ENCODE measurements at places on chromosomes 4 and X. TPM values are rescaled to one million over a fixed set of nuclear protein-coding genes. Genes with fewer than 3 reads are reported as not detected.
A peak's percentile ranks its signal among the peaks of the same experiment; 100 is the strongest.

DNA sequence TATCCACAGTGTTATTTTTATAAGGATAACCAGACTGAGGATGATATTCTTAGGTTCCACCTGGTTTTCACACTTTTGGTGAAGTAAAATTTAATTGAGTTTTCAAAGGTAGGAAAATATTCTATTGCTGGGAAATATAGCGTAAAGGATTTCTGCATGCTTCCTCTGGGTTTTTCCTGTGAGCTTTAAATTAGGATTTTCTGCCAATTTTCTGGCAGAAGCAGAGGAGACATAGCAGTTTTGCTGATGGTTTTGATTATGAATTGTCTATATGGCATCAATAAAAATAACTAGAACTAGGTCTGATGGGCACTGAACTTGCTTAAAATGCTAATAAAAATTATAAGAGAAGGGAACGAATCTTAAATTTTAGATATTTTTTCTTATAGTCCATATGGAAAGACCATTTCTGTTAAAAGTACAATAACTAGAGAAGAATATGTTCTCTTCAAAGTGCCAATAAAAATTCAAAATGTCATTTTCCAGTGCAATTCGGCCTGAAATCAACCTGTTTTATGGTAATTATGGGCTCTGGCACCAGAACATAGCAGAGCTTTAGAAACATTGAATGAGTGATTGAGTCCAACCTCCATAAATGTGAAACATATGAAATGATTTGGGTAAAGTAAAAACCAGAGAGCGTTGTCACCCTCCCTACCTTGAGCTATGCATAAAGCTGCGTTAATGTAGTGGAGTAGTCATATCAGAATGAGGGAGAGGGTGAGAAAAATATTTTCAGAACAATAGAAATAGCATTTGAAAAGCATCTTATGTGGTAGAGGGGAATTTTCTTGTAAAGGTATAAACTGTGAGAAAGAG is 279.7 kb downstream of the SPRY1 start:
- DNase-seq, result no peak

The GPR34 gene
- not detected for total RNA-seq

DNA sequence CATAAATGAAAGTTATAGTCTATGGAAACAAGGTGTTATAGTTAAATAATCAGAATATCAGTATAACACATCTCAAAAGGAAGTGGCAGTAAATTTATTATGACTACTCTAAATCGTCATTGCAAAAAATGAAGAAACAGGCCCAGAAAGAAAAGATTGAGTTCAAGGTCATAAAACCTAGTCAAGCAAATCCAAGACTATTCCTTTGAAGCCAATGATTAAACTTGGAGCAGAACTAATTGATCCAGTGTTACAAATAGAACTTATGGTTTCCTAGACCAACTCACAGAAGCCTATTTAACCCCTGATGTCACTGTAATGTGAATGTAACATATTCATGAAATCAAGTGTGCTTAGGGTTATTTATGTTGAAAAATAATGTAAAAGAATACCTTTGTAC is 1.9 kb downstream of the FAM199X start:
- DNase-seq, result no peak

GRCh38 chr4:70849291-70849690 is 9.6 kb upstream of the GRSF1 start:
- DNase-seq, result no peak

DNA sequence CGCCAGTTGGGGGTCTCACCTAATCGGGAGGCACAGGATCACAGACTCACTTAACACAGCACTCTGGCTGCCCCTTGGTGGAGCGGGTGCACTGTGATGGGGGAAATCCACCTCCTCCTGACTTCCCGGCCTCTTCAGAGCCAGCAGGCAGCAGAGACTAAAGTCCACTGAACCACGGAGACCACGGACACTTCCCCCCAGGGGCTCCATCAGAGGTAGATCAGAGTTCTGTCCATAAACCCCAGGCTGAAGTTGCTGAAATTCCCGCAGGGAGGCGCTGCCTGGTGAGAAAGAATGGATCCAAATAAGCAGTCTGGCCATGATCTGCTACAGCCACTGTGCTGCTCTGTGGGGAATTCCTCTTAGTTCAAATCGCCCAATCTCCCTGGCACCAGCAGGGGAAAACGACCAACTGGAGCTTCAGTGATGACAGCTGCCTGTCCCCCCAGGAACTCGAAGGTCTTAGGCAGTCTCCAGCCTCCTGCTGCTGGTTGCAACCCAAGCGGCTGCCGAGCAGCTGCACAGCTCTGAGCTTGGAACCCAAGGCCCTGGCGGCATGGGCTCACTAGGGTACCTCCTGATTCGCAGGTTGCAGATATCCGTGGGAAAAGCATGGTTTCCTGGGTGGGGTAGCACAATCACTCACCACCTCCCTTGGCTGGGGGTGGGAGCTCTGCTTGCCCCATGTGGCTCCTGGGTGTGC is 106.9 kb upstream of the DCAF12L2 start:
- no peak for DNase-seq

The NALF2 gene
- 0.95 TPM for total RNA-seq

The GYPE gene
- not detected for total RNA-seq

DNA sequence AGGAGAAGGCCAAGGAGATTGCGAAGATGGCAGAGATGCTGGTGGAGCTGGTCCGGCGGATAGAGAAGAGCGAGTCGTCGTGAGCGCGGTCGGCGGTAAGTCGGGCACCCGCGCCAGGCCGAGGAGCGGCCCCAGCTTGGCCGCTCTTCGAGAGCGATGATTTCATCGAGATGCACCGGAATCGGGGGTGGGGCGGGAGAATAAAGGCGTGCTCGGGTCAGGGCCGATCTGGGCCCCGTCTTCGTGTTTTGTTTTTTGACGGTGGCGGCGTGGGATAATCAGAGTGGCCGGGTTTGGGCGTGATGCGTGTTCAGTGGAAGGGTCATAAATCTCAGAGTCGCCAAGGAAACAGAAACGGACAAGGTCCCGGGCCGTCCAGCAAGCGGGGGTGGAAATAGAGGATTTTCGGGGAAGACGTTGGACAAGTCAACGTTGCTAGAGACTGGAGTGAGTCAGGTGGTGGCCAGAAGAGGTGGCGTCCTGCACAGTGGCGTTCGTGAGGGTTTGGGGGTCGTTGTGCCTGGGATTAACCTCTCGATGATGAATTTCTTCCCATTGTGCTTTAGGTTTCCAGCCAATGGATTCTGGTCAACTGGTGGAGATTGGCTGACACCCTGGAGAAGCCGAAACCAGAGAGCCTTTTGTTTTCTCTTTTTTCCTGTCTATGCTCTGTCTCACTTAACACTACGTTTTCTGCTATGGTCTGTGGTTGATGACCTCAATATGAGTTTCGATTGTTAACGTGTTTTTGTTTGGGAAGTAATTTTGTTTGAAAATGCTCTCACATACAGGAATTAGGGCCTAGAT is 882 bp downstream of the MRFAP1 start:
- DNase-seq, result peak; percentile 44

DNA sequence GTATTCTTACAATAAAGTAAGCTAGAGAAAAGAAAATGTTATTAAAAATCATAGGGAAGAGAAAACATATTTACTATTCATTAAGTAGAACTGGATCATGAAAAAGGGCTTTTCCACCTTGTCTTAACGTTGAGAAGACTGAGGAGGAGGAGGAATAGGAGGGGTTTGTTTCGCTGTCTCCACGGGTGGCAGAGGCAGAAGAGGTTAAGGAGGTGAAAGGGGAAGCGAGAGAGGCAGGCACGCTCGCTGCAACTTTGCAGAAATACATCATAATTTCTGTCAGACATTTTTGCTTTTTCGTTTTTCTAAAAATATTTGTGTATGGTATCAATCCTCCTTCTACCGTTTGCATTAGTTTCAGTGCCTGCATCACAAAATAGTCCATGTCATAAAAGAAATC is 2375.1 kb upstream of the AGA start:
- no peak for DNase-seq

GRCh38 chrX:54785901-54786300 is 12.2 kb downstream of the ITIH6 start:
- DNase-seq, result no peak

The ARR3 gene
- not detected for total RNA-seq

Measured in foreskin keratinocyte (primary cell).